ENCODE measurements at places on chromosomes 11 and 22.

DNA sequence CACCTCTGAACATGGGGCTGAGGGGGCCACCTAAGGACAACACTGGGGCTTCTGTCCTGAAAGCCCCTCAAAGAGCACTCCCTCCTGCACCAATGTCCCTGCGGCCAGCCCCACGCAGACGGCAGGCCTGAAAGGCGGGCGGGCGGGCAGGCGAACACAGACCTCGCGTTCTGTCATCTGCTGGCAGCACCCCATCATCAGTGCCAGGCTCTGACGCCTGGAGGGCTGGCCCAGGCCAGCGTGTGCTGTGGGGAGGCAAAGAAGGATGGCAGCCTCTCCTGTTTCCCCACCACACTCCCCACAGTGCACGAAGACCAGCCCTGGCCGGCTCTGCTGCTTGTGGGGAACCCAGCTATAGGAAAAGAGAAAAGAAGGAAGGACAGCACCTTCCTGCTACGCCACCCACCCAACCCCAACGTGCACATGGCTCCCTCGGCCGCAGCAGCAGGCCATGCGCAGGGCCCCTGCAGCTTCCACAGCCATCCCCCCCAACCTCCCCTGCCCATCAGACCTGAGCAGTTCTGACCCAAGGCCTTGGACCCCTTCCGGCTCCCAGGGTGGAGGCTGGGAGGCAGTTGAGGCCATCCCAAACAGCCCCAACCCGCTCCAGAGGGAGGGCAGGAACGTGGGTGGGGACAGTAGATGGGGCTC is 3.5 kb downstream of the SBF1 start:
- DNase-seq, result no peak

DNA sequence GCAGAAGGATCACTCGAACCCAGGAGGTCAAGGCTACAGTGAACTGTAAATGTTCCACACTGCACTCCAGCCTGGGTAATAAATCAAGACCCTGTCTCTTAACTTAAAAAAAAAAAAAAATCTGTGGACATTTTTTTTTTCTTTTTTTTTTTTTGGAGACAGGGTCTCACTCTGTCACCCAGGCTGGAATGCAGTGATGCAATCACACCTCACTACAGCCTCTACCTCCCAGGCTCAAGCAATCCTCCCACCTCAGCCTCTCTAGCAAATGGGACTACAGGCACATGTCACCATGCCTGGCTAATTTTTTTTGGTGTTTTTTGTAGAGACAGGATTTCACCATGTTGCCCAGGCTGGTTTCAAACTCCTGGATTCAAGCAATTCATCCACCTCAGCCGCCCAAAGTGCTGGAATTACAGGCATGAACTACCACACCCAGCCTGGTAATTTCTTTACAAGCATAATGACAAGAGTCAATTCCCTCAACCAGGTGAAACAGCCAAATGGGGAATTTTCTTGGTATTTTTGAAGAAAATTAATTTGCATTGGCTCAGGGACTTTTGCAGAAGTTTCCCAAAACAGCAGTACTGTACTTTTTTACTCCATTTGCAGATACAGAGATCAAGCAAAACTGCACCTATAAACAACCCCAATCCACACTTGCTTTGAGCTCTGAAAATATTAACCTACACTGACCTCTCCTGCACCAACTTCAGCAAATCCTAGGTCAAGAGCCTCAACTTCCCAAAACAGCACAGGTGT is 44.0 kb downstream of the MRTFA start:
- DNase-seq, result no peak

GRCh38 chr22:20636945-20637344 is 129.5 kb downstream of the MED15 start:
- no peak for DNase-seq

DNA sequence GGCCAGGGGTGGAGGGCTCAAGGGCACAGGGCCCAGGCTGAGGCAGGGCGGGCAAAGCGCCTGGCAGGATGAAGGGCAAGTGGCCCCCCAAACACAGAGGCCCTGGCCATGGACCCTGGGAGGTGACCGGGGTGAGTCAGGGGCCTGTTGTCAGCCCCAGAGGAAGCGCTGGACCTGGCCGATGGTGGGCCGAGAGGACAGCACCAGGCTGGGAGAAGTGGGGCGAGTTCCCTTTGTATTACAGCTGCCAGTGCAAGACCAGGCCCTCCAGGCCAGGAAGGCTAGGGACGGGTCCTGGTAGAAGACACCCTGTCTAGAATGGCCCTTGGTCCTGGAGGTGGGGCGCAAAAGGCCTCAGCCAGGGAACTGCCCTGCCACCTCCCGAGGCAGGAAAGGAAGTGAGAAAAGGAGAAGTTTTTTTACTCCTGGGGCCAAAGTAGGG is 12.8 kb downstream of the CXCR5 start:
- DNase-seq, result no peak

DNA sequence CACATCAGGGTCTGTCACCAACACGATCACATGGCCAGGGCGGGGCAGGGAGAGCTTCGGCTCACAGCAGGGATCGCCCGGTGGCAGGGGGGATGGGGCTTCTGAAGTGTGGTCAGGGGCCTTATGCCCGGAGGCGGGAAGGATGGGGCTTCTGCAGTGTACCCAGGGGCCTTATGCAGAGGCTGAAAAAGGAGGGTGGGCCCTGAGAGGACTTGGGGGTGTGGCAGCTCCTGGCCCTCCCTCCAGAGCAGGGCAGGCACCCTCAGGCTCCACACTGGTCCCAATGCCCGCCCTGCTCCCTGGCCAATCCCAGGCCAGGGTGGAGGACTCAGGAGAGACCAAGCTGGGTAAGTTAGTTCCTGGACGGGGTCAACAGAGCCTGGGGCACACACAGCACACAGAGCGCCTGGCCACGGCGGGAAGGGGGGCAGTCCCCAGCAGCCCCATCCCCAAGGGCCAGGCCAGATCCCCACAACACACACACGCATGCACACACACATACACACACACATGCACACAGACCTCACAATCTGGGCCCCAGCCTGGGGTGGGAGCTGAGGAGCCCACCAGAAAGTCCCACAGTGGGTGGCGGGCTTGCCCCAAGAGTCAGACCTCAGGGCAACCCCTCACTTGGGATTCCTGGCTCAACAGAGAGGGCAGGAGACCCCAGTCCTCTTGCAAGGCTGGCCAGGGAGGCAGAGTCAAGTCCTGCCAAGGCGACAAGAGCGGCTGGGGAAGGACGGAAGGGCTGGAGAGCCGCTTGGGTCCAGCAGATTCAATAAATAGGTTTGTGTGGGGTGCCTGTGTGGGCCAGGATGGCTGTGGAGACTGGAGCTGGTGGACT is 1.1 kb upstream of the CEND1 start:
- no peak for DNase-seq

GRCh38 chr11:120126620-120127019 is 11.3 kb downstream of the TRIM29 start:
- DNase-seq, result no peak

DNA sequence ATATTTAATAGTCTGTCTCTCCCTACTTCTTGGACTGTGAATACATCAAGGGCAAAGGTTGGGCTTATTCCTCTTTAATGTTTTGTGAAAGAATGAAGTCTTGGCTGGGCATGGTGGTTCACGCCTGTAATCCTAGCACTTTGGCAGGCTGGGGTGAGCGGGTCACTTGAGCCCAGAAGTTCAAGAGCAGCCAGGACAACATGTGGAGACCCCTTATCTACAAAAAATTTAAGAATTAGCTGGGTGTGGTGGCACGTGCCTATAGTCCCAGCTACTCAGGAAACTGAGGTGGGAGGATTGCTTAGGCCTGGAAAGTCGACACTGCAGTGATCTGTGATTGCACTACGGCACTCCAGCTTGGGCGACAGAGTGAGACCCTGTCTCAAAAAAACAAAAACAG is 20.2 kb downstream of the RNF121 start:
- DNase-seq, result no peak

DNA sequence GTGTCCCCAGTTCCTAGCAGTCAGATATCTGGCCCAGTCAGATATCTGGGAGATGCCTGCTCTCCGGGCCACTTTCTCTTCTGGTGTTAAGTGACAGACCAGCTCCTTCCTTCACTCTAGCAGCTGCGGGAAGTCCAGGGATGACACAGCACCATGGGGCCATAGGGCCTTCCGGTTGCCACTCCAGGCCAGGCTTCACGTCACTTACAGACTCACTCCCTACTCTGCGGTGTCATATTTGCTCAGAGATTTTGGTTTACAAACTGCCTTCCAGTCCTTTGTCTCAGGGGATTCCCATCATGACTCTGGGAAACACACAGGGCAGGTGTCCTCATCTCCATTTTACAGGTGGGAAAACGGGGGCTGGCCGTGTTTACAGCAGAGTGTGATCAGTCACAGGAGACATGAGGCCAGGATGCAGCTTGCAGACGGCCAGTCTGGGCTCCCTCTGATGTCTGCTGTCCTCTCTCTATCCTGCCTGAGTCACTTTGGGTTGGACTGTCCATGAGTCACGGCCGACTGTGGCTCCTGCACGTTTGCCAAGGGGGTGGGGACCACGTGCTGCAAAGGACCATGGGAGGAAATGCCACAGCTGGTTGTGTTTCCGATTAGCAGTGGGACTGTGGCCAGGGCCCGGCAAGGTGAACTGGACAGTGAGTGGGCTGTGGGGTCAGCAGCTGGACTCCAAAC is 8.2 kb upstream of the TBC1D22A start:
- no peak for DNase-seq

- DNase-seq, result no peak
Measured at GRCh38 chr22:44738347-44738715, 14.0 kb upstream of the ARHGAP8 start.

GRCh38 chr11:10697323-10697620 is 3.7 kb upstream of the IRAG1 start:
- no peak for DNase-seq

DNA sequence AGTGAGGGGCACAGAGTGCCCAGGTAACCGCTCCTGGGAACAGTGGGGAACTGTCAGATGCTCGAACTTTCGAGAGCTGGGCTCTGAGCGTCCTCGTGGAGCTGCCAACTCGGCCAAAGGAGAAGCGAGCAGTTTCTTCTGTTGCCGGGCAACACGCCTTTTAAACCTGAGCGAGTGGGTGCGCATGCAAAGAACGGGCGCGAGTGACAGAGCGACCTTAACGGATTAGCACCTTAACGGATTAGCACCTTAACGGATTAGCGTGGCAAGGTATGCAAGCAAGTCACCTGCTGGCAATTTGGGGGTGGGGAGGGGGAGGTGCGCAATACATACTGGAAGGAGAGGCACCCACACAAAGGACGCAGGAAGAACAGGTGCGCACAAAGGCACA is 61.8 kb upstream of the PRODH start:
- no peak for DNase-seq

- no peak for DNase-seq
Measured at GRCh38 chr11:77479746-77480352, 6.0 kb upstream of the PAK1 start.

GRCh38 chr11:28026634-28027290 is 81.2 kb downstream of the KIF18A start:
- DNase-seq, result no peak

GRCh38 chr11:131471976-131472375 is 101.6 kb downstream of the NTM start:
- DNase-seq, result no peak

GRCh38 chr11:73671701-73672100 is 25.3 kb downstream of the PLEKHB1 start:
- no peak for DNase-seq

GRCh38 chr22:28244757-28245156 is 325.7 kb upstream of the PITPNB start:
- DNase-seq, result no peak

DNA sequence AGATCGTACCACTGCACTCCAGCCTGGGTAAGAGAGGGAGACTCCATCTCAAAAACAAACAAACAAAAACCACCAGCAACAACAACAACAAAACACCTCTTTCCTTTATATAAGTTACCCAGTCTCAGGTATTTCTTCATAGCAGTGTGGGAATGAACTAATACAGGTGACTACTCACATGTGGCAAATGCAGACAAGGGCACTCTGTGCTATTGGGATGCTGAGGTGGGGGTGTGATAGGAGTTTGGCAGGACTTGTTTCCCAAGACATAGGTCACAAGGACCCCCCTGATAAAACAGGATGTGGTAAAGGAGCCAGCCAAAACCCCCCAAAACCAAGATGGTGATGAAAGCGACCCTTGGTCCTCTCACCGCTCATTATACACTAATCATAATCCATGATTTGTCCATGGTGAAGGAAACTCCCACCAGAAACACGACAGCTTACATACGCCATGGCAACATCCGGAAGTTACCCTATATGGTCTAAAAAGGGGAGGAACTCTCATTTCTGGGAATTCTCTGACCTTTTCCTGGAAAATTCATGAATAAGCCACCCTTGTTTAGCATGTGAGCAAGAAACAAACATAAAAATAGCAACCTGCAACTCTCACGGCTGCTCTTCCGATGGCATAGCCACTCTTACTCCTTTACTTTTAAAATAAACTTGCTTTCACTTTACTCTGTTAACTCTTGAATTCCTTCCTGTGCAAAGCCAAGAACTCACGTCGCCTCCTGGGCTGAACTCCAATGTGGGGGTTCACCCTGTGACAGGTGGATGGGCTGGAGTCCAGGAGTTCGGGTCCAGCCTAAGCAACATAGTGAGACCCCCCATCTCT is 18.8 kb upstream of the INCENP start:
- DNase-seq, result no peak

DNA sequence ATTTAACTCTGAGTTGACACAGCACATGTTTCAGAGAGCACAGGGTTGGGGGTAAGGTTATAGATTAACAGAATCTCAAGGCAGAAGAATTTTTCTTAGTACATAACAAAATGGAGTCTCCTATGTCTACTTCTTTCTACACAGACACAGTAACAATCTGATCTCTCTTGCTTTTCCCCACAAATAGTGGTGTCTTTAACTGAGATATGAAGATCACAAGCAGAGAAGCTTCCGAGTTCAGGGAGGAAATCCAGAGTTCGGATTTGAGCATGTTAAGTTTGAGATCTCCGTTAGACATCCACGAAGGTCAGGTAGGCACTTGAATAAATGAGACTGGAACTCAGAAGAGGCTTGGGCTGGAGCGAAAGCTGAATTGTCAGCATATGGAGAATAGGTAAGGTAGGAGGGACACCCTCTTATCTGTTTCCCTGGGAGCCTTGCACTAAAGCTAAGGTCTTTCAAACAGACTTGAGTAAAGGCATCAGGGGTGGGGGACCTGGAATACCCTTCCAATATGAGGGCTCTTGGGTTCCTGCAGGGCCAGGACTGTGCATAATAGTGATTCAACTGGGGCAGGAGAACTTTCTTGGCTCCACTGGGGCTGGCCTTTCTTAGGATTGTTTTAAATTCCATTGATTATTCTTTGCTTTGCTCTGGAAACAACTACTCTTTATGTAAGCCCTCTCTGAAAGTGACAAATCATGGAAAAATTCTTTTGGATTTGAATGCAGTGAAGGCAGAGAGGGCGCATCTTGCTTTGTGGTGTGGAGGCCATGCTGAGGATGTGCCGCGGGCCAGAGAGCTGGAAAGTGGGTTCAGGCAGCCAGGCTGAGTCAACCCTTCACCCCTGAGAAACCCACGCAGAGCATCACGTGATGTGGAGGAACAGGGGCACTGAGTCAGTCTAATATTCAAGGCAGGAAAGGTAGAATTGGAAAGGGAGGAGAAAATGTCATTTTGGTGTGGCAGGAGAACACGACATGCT is 62.7 kb upstream of the AMPD3 start:
- no peak for DNase-seq

- DNase-seq, result no peak
Measured at GRCh38 chr11:3161309-3161708, 3.8 kb downstream of the OSBPL5 start.
